GM04504 (cell line): ENCODE measurements at places on chromosomes 5 and 9.
A peak's percentile ranks its signal among the peaks of the same experiment; 100 is the strongest.

GRCh38 chr5:103582364-103582763, 19.8 kb upstream of the NUDT12 start:
- peak; percentile 17 for DNase-seq

DNA sequence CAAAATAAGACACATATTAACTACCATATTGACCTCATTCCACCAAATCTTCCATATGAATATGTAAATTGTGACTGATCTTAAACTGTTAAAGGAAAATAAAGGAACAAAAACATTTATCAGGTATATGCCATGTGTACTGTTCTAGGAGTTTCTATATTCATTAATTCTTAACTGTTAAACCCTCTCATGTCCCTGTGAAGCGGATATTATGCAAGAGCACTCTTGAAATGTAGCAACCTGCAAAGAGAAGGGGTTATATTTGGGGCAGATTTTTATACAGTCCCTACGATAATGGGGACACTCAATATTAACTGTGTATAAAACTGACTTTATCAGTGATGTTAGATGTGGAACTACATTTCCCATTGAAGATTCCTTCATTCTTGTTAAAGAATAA, 184.9 kb upstream of the OR13F1 start:
- no peak for DNase-seq

DNA sequence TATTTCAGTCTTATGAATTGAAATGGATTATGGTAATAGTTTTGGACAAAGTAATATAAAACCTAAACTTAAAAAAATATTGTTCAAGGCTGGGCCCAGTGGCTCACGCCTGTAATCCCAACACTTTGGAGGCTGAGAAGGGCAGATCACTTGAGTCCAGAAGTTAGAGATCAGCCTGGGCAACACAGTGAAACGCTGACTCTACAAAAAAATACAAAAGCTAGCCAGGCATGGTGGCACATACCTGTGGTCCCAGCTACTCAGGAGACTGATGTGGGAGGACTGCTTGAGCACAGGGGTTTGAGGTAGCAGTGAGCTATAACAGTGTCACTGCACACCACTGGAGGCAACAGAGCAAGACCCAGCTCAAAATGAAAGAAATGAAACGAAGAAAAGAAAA, 81.9 kb downstream of the SCAI start:
- no peak for DNase-seq

DNA sequence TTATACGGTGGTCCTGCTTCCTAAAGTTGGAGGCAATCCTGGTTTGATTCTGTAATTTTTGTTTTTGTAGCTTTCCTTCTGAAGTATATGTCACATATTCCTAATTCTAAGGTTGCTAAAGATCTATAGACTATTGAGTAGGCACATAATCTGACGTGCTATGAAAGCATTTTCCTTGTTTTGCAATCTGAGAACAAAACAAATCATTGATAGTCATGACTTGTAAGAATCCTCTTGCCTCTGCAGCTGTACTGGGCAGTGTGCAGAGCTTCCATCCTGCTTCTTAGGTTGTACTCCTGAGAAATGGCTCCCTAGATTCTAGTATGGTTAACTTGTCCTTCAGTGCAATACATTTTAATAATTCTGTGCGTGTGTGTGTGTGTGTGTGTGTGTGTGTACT, 35.4 kb downstream of the SEMA6A start:
- no peak for DNase-seq

DNA sequence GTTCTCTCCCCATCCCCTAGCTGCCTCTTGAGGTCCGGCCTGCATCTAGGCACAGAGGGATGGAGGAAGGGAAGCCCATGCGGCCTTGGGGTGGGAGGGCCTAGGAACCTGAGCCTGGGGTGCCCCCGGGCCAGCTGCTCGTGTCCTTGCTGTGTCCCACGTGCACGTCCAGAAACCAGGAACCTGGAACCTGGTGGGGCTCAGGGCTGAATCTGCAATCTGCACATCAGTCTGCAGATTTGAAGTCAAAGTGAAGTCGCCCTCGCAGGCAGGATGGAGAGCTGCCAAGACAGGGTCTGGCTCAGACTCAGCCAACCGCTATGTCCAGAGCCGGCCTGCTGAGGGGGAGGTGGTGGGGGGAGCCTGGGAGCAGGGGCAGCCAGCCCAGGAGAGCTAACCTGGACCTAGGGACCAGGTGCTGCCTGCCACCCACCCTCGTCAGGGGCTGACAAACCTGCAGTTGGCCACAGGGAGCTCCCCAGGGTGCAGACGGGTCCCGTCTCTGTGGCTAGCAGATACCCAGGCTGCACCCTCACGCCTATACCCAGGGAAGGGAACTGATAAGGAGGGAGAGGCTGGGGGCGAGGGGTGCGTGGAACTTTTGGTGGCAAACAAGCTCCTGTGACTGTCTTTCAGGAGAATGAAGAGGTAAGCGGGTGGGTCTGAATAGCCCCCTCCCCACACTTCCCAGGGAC, 103.5 kb upstream of the SIMC1 start:
- no peak for DNase-seq

DNA sequence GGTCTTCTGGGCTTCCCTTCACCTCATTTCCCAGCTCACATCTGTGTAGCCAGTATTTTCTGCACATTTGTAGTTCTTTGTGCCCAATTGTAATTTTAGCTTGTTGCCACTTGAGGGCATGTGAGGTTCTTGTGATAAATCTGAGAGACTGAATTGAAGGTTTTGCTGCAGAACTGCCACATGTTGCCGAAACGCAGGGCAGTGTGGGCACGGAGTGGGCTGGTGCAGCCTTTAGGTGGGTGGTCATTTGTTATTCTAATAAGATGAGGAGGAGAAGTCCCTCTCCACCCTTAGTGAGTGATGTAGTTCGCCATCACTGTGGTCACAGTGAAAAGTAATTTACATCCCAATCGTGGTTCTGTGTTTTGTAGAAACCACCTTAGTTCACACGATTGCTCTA, 21.2 kb downstream of the OTULIN start:
- peak; percentile 27 for DNase-seq

GRCh38 chr9:121289772-121290370, 21.9 kb downstream of the GSN start:
- DNase-seq = no peak

DNA sequence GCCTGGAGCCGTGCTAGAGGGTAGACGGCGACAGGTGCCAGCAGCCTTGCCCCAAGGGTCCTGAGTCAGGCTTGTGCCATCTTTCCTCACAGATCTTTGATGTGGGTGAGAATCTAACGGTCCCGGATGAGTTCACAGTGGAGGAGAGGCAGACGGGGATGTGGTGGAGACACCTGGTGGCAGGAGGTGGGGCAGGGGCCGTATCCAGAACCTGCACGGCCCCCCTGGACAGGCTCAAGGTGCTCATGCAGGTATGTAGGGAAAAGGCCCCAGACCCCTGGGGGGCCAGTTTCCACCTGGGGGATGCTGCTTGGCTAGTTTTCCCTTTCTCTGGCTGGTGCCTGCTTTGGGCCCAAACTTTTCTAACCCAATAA, 24.0 kb downstream of the PTGES2 start:
- no peak for DNase-seq

DNA sequence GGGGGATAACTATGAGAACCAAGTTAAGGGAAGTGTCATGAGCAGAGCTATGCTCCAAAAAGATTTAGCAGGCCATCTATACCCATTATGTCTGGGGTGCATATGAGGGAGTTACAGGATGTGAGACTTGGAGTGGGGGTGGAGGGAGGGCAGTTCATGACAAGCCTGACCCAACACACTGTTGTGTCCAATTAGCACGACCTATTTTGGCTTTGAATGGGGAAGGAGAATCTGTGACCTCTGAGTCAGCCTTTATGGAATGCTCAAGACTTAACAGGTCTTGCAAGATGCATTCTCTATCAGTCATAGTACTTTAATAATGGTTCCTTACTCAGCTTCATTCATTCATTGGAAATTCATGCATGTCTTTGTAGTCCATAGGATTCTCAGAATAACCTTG, 71.7 kb downstream of the GRIA1 start:
- DNase-seq = peak; percentile 47

DNA sequence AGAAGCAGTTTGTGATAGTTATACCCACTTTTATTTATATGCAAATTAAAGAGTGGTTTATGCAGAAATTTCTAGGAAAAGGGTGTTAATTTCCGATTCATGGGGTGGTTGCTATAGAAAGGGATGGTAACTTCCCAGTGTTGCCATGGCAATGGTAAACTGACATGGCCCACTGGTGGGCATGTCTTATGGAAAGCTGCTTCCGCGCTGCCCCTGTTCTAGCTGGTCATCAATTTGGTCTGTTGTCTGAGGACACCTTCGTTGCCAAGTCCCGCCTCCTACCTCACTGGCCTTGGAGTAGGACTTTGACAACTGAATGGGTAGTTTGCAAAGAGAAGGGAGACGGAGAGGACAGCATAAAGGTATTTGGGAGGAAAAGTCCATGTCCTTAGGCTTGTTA, 74.0 kb upstream of the SMIM23 start:
- no peak for DNase-seq

DNA sequence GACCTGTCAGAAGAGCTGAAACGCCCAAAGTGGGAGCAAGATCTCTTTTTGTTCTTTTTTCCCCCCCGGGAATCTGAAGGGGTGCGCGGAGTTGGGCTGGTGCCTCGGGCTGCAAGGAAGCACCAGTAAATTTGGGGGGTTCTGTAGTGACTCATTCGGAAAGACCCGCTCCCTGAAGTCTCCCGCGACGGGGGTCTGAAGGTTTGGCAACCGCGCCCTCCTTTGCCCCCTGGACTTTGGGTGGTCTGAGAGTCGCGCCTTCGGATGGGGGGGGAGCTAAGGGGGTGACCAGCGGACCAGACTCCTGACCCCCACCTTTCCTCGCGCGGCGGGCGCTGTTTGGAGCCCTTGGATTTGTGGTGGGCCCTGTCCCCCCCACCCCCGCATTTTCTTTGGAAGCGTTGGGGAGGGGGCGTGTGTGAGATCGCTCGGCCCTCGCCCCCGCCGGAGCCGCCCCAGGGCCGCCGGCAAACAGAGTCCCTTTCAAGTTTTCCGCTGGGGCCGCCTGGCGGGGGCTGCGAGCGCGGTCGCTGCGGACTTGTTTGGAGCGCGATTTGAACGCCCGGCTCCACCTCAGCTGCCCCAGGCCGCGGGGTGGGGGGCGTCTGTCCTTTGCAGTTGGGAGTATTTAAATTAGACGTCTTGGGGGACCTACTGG, 2.0 kb downstream of the CXXC5 start:
- no peak for DNase-seq

- no peak for DNase-seq
Measured at GRCh38 chr5:65832603-65833228, 93.7 kb upstream of the ERBIN start.

DNA sequence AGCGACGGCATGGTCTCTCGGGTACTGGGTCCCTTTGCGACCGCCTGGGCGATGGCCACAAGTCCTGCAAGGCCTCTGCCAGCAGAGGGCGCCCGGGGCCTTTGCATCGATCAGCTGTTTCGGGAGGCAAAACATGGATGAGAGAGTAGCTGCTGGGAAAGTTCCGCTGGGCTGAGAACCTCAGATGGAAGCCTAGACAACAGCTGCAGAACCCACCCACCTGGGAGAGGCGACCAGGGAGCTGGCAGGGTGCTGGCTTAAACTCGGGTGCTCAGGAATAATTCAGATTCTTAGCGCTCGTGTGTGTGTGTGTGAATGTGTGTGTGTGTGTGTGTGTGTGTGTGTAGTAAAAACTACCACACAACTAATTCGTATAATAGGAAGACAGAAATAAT, 50.0 kb downstream of the TRIM32 start:
- peak; percentile 43 for DNase-seq

- no peak for DNase-seq
Measured at GRCh38 chr9:91044354-91044753, 242.7 kb downstream of the SYK start.

DNA sequence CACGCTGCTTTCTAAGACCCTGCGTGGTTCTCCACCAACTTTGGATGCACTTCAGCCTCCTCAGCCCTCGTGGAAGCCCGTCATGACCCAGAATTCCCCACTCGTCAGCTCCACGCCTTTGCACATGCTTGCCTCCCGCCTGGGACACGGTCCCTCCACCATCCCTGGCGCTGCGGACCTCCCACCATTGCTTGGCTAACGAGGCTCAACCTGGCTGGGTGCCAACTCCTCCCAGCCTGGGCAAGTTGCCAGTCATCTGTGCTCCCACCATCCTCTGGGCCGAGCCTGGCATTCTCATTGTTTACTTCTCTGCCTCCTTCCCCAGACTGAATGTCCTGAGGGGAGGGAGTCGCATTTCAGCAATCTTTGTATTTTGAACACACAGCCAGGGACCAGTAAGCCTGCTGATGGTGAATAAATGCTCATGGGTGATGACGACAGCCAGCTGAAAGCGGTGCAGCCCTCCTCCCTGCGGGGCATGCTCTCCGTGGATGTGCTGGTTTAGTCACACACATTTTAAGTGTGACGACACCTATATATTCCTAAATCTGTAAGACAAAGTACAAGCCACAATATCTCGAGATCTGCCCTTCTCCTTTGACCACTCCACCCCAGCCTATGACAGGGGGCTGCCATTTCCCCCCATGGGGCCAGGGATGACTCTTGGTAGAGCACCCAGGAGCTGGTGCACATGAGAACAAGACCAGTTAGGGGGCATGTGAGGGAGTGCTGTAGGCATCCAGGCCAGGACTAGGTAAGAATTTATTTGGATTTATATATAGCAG, 37.6 kb downstream of the ANKRD33B start:
- peak; percentile 75 for DNase-seq

DNA sequence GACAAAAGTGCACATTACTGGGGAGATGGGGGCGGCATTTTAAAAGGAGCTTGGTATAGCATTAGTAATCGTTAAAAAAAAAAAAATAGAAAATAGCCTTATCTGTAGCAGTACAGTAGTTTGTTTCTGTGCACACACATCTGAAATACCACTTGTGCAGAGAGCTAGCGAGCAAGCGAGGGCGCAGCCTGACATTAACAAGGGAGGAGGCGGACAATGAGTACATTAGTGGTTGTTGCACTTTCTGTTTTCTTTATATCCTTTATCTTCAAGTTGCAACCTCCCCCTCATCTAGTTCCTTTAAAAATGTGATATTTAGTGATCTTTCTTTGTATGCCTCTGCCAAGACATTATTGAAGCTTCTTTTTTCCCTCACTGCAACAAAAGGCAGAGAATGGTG, 880 bp upstream of the PTPDC1 start:
- DNase-seq = no peak

- no peak for DNase-seq
Measured at GRCh38 chr9:97319395-97319794, 11.9 kb downstream of the CCDC180 start.

GRCh38 chr9:79774356-79774755, 202.6 kb downstream of the TLE4 start:
- DNase-seq = no peak

GRCh38 chr5:179284751-179285631, 60.3 kb downstream of the ADAMTS2 start:
- no peak for DNase-seq

- no peak for DNase-seq
Measured at GRCh38 chr9:20398536-20399338, 223.6 kb downstream of the MLLT3 start.

GRCh38 chr9:87577746-87578145, 80.1 kb downstream of the DAPK1 start:
- no peak for DNase-seq

GRCh38 chr5:60520451-60521227, 179.3 kb downstream of the DEPDC1B start:
- no peak for DNase-seq

DNA sequence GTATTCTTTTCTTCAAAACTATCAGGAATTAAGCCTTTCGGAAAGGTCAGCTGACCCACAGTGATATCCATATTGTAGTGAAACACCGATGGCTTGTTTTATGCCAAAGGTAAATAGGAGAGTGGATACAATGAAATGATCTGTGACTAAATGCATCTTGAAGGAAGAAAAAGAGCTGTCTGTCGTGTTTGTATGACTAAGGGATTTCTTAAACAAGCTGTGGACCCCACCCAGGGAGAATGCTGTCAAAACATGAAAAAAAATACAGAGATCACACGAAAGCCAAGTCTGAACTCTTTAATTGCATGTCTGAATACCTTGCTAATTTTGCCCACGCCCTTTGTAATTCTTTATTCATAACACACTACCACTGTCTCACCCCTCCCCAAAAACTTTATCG, 286.4 kb upstream of the WWC1 start:
- DNase-seq = no peak
